Activated T-helper 1 cell treated with anti-CD3 and anti-CD28 coated beads, Interleukin-2, amount 50 U/mL, for 16 hours (primary cell): ENCODE measurements at places on chromosomes 13 and 19.

DNA sequence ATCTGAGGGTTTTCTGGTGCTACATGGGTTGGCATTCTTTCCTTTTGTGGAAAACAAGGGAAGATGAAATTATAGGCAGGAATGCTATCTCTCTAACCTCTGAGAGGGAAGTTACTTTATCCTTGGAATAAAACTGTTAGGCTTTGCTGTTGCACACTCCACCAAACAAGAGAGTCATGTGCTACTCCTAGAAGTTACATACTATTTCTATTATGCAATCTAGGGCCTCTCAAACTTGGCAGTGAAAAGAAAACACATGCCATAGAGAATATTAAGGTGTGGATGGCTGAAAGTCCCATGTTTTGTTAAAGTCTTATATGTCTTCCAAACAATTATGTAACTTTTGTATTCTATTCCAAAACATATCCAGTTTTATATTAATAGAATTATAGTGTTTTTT lies 367.9 kb downstream of the SLC7A1 start:
- DNase-seq = no peak

DNA sequence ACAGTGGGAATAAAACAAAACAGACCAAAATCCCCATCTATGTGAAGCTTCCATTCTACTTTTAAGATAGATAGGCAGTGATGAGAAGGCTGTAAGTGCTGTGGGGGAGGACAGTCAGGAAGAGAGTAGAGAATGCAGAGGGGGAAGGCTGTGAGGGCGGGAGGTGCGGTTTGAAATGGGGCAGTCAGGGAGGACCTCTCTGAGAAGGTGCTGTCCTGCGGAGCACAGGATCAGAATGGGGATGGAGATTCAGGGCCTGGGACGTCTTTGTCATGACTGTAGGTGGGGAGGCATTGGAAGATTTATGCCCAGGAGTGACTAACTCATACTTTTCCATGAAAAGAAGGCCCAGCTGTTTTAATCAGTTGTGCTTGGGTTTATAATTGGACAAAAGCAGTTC lies 3.9 kb upstream of the GPR183 start:
- no peak for DNase-seq

- DNase-seq = no peak
Observed at GRCh38 chr13:101639711-101640110, 187.2 kb downstream of the ITGBL1 start.

DNA sequence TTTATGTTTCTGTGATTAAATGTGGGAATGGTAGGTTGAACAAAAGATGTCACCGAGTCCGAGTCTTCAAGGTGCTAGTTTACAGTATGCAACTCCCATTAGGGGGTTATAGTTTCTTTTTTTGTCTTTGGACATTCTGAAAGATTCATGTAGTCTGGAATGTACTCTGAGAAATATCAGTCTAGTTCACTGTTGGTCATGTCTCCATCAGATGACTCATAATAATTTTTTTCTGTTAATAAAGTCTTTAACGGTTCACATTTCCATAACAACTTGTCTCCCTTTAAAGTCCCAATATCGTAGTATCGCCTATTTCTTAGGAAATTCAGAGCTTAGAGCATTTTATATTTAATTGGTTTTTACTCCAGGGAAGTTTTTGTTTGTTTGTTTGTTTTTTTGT lies 13.5 kb upstream of the ESD start:
- DNase-seq = no peak

DNA sequence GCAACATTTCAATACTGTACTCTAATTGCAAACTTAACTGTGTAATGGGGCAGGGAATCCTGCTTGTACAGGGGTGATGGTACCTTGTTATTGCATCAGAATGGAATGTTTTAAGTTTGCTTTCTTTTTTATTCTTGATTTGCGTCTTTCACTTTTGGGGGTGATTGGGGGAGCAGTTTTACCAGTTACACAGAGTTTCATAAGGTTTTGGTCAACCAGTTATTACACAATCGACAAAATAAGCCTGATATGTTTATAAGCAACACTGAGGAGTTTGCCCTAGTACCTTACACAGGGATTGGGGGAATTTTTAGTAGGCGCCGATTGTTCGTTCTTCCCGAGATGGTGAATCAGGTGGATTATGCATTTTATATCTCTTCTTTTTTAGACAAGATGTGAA lies 2.7 kb downstream of the KLF5 start:
- DNase-seq = no peak

- no peak for DNase-seq
Observed at GRCh38 chr19:4234862-4235201, 5.5 kb downstream of the EBI3 start.

DNA sequence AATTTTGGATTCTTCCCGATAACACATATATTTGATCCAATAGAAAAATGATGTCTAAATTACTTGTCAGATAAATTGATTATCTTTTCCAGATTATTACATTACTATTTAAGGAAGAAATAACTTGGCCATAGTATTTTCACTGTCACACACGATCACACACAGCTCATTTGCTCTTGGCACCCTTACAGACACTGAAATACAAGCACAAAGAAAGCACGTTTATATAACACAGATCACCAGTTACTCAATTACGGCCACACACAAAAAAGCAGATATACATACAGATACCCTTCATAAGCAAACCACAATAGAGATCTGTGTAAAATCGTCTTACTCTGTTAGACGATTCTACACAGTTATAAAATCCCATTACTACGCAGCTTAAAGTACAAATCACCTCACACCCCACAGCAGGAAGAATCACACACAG lies 716 bp upstream of the ZNF420 start:
- DNase-seq = no peak

GRCh38 chr13:50284540-50284939 lies 269.3 kb downstream of the KCNRG start:
- no peak for DNase-seq

DNA sequence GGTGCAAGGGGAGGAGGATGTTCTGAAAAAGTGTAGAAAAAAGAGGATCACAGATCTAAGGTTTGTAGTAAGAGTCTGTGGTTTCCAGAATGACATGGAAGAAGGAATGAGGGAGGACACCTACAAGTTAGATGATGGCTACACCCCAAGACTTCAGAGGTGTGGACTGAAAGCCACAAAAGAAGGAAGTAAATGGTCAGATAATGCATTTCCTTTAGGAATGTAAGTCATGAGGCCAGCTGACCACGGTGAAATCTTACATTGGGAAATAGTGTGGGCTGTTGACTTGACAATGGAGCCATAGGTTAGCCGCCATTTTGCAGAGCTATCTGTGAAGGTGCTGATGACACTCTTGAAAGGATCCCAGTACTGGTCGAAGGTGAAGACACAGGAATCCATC lies 25.3 kb upstream of the FBXO27 start:
- no peak for DNase-seq

DNA sequence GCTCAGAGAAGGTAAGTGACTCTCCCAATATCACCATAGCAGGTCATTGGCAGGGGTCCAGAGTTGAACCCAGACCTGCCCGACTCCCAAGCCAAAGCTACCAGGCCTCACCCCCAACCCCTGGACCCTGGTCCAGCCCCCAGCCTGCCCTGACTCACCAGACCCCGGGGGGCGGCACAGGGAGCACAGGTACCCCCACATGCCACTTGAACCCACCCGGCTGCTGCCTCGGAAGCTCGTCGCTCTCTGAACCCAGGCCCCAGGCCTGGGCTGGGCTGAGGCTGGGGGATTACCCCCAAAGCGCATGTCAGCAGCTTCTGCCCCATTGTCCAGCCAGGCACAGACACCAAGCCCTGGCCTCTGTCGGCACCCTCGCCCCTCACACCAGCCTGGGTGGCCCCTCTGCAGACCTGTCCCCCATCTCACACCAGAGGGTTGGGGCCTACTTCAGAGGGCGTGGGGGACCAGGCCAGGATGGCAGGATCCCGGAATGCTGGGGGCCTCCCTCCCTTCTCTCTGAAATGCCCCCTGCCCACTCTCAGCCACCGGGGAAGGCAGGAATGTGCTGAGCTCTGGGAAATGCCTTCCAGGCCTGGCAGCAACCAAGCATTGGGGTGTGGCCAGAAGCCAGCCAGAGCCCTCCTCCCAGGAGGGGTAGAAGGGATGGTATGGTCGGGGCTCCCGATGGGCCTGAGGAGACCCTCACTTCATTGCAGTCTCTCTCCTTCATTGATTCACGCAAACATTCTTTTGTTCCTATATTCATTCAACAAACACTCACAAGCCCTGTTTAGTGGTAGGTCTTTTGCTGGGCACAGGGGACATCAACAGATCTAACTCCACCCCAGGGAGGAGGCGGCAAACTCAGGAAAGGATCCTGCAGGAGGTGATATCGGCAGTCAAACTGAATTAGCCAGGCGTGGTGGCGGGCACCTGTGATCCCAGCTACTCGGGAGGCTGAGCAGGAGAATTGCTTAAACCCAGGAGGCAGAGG lies 1.7 kb upstream of the PRX start:
- DNase-seq = no peak

DNA sequence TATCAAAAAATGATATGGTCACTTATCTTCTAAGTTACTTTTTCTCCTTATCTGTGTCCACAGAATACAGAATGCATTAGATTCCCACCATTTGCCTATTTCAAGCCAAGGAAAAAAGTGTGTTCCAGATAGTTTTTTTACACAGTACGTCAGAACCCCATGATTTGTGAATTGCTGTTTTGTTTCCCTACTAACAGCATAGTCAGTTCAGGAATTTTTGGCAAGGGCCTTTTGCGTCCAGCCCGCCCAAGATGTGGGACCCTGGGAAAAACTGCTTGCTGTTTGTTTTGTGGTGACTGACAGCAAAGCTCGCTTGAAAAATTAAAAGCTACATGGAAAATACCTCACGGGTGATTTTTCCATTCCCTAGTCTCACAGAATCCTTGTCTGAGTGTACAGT lies 20.4 kb upstream of the FAM216B start:
- DNase-seq = no peak

DNA sequence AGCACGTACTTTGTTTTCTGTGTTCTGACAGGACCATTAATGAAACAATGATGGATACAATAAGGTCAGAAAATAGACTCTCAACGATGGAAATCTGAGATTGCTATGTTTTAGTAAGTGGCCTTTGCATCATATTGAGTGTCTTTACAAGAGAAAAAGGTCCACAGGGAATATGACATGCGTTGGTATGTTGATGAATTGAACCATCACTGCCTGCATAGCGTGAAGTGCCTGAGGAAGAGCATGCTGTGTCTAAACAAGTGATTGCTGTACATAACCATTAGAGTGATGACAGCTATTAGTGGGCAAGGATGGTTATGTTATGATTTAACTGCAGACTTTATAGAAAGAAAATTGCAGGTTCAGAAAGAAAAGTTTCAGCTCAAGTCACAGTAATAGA lies 623.2 kb downstream of the SLITRK5 start:
- no peak for DNase-seq

DNA sequence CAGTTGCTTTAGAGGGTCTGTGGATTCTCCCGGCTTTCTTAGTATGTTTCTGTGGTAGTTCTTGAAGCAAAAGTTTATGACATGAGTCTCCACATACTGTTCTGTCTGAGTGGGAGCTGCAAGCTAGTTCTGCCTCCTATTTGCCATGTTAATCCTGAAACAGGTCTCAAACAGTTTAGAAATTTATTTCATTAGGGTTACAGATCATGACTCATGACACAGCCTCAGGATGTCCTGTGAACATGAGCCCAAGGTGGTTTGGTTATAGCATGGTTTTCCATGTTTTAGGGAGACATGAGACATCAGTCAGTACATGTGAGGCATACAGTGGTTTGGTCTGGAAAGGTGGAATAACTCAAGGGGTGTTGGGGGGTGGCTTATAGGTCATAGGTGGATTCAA lies 77.5 kb downstream of the FNDC3A start:
- no peak for DNase-seq

GRCh38 chr19:51114087-51114729 lies 6.0 kb upstream of the CTU1 start:
- DNase-seq = no peak

GRCh38 chr13:44802491-44802890 lies 186.8 kb downstream of the NUFIP1 start:
- DNase-seq = no peak

- no peak for DNase-seq
Observed at GRCh38 chr13:79660361-79660760, 179.4 kb downstream of the NDFIP2 start.

DNA sequence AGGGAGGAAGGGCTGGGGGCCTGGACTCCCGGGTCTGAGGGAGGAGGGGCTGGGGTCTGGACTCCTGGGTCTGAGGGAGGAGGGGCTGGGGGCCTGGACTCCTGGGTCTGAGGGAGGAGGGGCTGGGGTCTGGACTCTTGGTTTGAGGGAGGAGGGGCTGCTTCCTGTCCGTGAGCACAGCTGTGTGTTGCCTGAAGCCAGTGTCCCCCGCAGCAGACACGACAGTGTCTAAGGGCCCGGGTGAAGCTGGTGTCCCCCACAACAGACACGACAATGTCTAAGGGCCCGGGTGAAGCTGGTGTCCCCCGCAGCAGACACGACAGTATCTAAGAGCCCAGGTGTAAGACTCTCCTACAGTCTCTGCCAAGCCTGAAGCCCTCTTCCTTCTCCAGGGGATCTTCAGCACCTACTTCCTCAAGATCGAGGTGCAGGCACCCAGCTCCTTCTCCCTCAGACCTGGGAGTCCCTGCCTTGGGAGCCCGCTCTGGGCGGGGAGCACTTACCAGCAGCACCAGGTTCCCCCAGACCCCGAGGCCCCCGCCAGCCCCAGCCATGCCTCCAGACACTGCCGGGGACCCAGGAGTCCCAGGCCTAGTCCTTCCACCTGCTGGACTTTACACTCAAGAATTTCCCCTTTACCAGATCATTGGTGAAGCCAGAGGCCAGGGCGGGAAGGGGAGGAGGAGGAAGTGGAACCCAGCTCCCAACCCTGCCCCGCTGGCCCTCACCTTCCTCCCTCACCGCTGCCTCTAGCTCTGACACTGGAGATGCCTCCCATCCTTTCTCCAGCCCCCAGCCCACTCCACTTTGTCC lies at the start of gene PTPRH:
Gene PTPRH, minus strand, starts transcription at position 622 of the 813 bp plus-strand sequence. Its CDS starts 68 bp downstream, at position 554.
- no peak for DNase-seq

DNA sequence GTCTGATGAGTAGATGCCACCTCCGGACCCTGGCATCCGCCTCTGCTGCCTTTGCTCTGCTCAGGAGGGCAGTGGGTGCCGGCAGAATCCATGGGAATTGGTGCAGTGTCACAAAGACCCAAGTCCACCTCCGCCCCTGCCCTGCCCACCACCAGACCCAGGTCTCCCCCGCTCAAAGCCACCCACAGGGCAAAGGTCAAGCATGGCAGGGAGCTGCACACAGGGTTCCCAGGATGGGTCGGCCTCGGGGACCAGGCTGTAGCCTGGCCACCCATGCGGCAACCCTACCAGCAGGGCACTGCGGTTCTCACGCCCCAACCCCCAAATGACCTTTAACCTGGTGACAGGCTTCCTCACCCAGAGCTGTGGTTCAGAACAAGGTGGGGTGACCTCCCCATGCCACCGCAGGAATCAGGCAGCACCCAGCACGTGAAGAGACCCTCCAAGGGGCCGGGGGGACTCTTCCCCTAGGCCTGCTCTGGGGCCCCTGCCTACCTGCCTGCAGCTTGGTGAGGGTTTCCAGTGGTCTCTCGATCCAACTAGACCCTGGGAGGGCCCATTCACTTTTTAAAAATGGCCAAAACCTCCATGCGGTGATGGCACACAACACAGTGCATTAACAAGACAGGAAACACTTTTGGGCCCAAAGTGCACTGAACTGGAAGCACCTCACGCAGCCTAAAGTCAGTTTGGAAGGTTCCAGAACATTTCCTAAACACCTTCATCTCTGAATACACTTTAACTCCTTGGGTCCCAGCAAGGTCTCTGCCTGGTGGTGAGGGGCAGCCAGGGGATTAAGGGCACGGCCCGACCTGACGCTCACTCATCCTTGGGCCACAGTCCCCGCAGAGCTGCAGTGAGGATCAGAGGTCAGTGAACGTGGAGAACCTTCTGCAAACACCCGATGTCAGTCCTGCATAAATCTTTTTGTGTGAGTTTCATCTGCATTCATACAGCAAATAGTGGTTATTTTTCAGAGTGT lies 11.0 kb downstream of the GAS6 start:
- peak; percentile 2 for DNase-seq
